H1 (cell line): ENCODE measurements at places on chromosomes 1 and 21. TPM values are rescaled to one million over a fixed set of nuclear protein-coding genes. Genes with fewer than 3 reads are reported as not detected.

NPR1 gene
- polyA plus RNA-seq: 10.5 and 11.7 TPM in 2 replicates

DNALI1 gene
- 8.9 and 10.9 TPM in 2 replicates for polyA plus RNA-seq

OR2AK2 gene
- polyA plus RNA-seq: not detected in 2 replicates

AZIN2 gene
- 0.82 and 0.91 TPM in 2 replicates for polyA plus RNA-seq

F5 gene
- polyA plus RNA-seq: 0.02 and 0.06 TPM in 2 replicates

BEST4 gene
- polyA plus RNA-seq: 0.76 and 0.86 TPM in 2 replicates

C1orf116 gene
- 1.7 and 2.2 TPM in 2 replicates for polyA plus RNA-seq

AGRN gene
- polyA plus RNA-seq: 52.3 and 104 TPM in 2 replicates

SPRR3 gene
- polyA plus RNA-seq: not detected in 2 replicates

MMEL1 gene
- polyA plus RNA-seq: 1.7 and 4.0 TPM in 2 replicates

S100A5 gene
- polyA plus RNA-seq: not detected in 2 replicates

SERPINC1 gene
- polyA plus RNA-seq: 0.08 TPM in 1 of 2 replicates, not detected in the other

DNA sequence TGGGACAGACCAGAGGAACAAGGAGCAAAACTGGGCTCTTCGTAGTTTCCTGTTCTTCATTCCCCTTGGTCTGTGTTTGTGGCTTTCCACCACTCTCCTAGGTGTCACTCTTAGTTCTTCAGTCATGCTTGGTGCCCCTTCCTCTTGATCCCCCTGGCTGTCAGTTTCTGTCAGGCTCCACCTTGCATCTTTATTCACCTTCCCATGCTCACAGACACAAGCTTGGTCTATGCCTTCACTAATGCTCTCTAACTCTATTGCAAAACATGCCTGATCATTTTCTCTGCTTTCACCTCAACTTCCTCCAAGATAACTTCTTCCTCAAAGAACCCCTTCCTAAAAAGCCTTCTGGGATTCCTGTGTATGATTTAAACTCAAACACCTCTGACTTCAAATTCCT, 122.9 kb downstream of the GLUL start:
- H3K4me3 ChIP-seq: no peak overlapping the region
- no peaks in the 10 kb centered on the region for H3K36me3 ChIP-seq
- no peak overlapping the region for H3K27ac ChIP-seq

DNA sequence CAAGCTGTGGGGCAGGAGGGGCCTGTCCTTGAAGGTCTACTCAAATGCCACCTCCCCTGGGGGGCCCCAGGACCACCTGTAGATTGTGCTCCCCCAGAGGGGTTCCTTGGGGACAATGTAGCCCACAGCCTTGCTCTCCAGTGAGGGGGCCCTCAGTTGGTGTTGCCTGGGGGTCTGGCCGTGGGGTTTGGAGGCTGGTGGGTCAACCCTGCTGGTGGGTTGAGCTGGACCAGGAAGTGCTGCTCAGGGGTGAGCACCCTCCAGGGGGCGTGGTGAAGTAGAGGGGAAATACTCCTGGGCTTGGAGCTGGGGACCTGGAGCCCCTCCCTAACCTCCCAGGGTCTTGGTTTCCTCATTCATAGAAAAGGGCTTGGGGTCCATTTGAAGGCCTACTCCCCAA, 143.6 kb upstream of the WNT4 start:
- no peaks in the 10 kb centered on the region for H3K27me3 ChIP-seq
- H3K27ac ChIP-seq: no peak overlapping the region
- H3K4me3 ChIP-seq: no peak overlapping the region

DNA sequence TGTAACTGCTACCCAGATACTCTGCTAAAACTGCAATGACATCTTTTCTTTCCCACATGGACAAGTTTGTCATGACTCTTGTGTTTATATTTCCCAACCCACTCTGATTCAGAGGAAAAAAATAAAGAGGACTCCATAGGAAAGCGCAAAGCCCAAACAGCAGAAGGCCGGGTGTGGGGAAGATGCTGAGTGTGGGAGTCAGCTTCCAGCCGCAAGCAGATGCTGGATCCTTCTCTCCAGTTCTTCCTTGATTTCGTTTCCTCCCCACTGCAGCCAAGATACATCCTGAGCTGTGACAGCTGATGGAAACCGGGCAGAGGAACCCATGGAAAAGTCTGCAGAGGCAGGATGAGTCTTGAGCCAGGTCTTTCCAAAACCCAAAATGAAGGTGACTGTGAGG, 498.2 kb downstream of the PLPP3 start:
- H3K4me3 ChIP-seq: no peak overlapping the region
- no peaks in the 10 kb centered on the region for H3K36me3 ChIP-seq
- no peak for DNase-seq
- H3K27me3 ChIP-seq: no peaks in the 10 kb centered on the region
- H3K4me1 ChIP-seq: no peaks in the 10 kb centered on the region
- no peak overlapping the region for H3K27ac ChIP-seq

DNA sequence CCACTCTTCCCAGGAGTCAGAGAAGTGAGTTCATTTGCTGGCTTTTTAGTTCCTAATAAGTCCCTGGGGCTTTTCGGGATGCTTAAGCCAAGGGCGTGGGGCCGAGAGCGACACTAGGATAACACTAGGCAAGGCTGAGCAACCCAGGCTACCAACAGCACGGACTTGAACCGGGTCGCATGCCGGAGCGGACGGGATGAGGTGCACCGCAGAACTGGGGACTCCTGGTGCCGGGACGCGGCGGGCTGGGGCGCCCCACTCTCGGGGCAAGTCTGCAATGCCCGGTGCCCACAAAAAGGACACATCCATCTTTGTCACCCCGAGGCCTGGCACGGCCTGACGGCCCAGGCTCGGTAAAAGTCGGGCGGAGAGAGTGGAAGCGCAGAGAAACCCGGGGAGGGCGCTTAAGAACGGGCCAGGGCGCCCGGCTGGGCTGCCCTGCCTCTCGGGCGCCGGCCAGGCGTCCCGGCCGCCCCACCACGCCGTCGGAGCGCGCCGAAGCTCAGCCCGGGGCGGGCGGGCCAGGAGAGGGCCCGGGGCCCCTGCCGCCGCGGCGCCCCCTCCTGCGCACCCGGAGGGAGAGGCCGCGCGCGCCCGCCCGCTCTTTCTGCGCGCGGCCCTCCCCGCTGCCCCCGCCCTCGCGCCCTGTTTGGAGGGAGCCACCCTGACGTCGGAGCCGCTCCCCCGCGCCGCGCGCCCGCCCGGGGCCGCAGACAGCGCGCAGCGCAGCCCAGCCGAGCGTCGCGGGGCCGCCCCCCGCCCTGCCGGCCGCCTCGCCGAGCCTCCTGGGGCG, at the start of gene NBL1:
Gene NBL1 (plus strand): TSS at position 710 of the 793 bp plus-strand sequence. CDS start 10,720 bp downstream, outside the sequence.
- H3K4me3 ChIP-seq: peak within 1 kb of the TSS; percentile 77
- no peaks in the 10 kb centered on the region for H3K36me3 ChIP-seq
- peak; percentile 75 for DNase-seq
- peaks cover 17% of the 10 kb centered on the region for H3K4me1 ChIP-seq
- peaks cover 44% of the 10 kb centered on the region for H3K27me3 ChIP-seq

- no peaks in the 10 kb centered on the region for H3K4me1 ChIP-seq
- no peak overlapping the region for H3K27ac ChIP-seq
- no peak for DNase-seq
- no peaks in the 10 kb centered on the region for H3K27me3 ChIP-seq
- no peaks in the 10 kb centered on the region for H3K36me3 ChIP-seq
- H3K4me3 ChIP-seq: no peak overlapping the region
Measured at GRCh38 chr1:159870704-159871103, 8.2 kb upstream of the VSIG8 start.

DNA sequence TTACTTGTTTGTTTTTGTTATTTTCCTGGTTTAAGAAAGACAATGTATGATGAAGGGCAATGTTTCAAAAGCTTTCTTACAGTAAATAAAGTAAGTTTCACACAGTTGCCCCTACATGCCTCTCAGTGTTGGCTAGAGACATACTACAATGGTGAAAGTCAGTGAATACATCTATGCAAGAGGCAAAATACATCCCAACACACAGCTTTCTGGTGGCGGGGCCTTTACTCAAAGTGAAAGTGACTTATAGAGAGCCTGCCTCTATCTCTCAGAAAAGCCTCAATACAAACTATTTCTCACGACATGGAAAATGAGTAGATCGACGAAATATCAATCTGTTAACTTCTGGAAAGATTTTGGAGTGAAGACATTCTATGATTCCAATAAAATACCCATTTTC, 122.3 kb downstream of the SLC30A10 start:
- no peak overlapping the region for H3K4me3 ChIP-seq
- no peak overlapping the region for H3K27ac ChIP-seq
- no peaks in the 10 kb centered on the region for H3K36me3 ChIP-seq
- DNase-seq: no peak
- no peaks in the 10 kb centered on the region for H3K27me3 ChIP-seq
- H3K4me1 ChIP-seq: no peaks in the 10 kb centered on the region

- no peaks in the 10 kb centered on the region for H3K27me3 ChIP-seq
- H3K27ac ChIP-seq: no peak overlapping the region; the same call in 1 of the 2 replicates
- H3K4me3 ChIP-seq: peak overlapping the region; percentile 54
Measured at GRCh38 chr1:37994886-37995566, 5.2 kb upstream of the SF3A3 start.

GRCh38 chr1:168923521-168924136, 182.9 kb upstream of the ATP1B1 start:
- no peak for DNase-seq
- no peaks in the 10 kb centered on the region for H3K27me3 ChIP-seq
- H3K4me3 ChIP-seq: no peak overlapping the region

DNA sequence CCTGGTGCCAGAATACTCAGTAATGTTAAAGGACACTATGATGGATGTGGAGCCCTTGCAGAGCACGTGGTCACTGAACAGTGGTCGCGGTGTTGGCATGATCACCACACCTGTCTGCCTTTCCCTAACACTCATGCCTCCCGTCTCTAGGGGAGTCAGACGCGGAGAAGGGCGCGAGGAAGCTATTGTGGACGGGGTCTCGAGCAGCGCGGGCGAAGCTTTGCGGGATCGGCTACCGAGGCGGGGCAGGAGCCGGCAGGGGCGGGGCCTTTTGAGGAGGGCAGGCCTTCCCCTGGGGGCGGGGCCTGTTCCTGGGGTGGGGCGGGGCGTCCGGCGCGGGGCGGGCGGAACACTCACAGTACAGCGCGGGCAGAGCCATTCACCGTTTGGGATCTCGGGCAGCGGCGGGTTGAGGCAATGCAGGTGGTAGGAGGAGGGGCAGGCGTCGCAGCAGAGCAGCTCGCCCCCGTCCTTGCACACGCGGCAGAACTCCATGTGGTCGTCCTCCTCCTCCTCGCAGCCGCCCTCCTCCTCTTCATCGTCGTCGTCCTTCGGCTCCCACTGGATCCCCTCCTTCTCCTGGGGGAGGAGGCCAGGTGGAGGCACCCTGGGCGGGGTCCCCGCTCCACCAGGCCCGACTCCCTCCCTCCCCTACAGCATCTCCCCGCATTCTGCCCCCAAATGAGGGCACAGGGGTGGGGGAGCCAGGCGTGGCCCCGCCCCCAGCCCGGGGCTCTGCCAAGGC, 31.5 kb downstream of the CHD5 start:
- peak overlapping the region; percentile 26; the same call in 1 of the 2 replicates for H3K4me3 ChIP-seq
- H3K27me3 ChIP-seq: peaks cover 20% of the 10 kb centered on the region
- no peaks in the 10 kb centered on the region for H3K36me3 ChIP-seq
- peak; percentile 93 for DNase-seq
- no peaks in the 10 kb centered on the region; the same call in 1 of the 2 replicates for H3K4me1 ChIP-seq

GRCh38 chr1:13892671-13893325, 192.8 kb downstream of the PRDM2 start:
- no peak overlapping the region for H3K27ac ChIP-seq
- H3K27me3 ChIP-seq: peaks cover 36% of the 10 kb centered on the region
- peak overlapping the region; percentile 78 for H3K4me3 ChIP-seq
- H3K36me3 ChIP-seq: peaks cover 3% of the 10 kb centered on the region; the same call in 1 of the 2 replicates
- peak; percentile 63 for DNase-seq

GRCh38 chr1:24427545-24427862, 11.9 kb downstream of the NIPAL3 start:
- no peak overlapping the region for H3K27ac ChIP-seq
- no peaks in the 10 kb centered on the region for H3K4me1 ChIP-seq
- no peaks in the 10 kb centered on the region for H3K27me3 ChIP-seq
- no peaks in the 10 kb centered on the region for H3K36me3 ChIP-seq

DNA sequence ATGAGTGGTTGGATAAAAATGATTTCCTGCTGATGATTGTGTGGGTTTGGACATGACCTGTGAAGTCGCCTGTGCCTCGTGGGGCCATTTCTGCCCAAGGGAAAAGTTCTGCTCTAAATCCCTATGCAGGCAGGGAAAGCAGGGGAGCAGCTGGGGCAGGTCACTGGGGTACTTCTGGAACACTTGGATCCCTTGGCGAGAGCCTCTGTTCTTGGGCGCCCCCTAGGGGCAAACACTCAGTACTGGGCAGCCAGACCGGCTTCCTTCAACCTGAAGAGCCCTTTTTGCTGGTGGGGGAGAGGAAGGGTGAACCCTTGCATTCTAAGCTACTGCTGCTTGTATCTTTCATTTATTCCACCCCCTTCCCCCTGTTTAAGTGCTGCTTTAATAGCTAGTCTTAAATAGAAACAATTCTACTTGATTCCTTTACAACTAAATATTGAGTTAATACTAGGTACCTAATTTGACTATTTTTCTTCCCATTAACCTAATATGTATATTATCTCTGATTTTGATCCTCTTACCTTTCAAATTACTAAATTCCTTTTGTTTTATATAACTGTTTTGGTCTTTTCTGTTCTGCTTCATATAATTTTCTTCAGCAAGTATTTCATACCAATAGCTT, 5.1 kb upstream of the CLEC20A start:
- no peak overlapping the region for H3K27ac ChIP-seq
- no peak overlapping the region for H3K4me3 ChIP-seq
- no peaks in the 10 kb centered on the region for H3K4me1 ChIP-seq
- no peaks in the 10 kb centered on the region for H3K27me3 ChIP-seq
- no peaks in the 10 kb centered on the region for H3K36me3 ChIP-seq
- DNase-seq: peak; percentile 96

GRCh38 chr21:45372732-45373355, 32.1 kb upstream of the COL18A1 start:
- H3K4me3 ChIP-seq: no peak overlapping the region
- no peaks in the 10 kb centered on the region for H3K27me3 ChIP-seq
- no peaks in the 10 kb centered on the region; the same call in none of the 2 replicates for H3K4me1 ChIP-seq
- H3K36me3 ChIP-seq: no peaks in the 10 kb centered on the region

GRCh38 chr1:63068626-63069025, 253.7 kb upstream of the FOXD3 start:
- peaks cover 7% of the 10 kb centered on the region; the same call in 1 of the 2 replicates for H3K4me1 ChIP-seq
- no peak overlapping the region for H3K27ac ChIP-seq
- H3K4me3 ChIP-seq: no peak overlapping the region

DNA sequence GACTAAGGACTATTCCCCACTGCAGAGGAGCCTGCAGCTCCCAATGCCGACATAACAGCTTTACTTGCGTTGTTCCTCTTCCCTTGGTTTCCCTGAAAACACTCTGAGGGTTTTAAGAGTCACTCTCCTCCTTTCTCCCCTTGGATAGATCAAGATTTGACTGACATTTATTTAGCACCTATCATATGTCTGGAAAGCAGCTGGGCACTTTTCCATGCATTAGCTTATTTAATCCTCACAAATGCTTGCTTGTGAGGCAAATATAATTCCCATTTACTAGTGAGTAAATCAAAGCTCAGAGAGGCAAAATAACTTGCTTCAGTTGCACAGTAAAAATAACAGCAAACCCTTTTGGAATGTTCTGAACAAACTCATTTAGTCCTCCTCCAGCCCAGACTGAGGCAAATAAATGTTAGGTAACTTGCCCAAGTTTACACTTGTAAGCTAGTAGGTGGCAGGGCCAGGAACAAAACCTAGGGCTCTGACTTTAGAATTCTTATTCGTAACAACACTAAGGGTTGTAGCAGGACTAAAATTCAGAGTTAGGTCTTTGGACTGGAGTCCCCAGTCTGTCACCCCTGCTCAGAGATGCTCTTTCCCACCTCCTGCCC, 81.4 kb downstream of the KCND3 start:
- no peak overlapping the region for H3K4me3 ChIP-seq
- DNase-seq: no peak
- no peaks in the 10 kb centered on the region for H3K36me3 ChIP-seq
- peaks cover 3% of the 10 kb centered on the region; the same call in 1 of the 2 replicates for H3K27me3 ChIP-seq
- no peak overlapping the region for H3K27ac ChIP-seq
